ENCODE measurements at places on chromosomes 4 and X.

GRCh38 chrX:130120321-130120731, 10.0 kb upstream of the ELF4 start:
- DNase-seq = no peak

DNA sequence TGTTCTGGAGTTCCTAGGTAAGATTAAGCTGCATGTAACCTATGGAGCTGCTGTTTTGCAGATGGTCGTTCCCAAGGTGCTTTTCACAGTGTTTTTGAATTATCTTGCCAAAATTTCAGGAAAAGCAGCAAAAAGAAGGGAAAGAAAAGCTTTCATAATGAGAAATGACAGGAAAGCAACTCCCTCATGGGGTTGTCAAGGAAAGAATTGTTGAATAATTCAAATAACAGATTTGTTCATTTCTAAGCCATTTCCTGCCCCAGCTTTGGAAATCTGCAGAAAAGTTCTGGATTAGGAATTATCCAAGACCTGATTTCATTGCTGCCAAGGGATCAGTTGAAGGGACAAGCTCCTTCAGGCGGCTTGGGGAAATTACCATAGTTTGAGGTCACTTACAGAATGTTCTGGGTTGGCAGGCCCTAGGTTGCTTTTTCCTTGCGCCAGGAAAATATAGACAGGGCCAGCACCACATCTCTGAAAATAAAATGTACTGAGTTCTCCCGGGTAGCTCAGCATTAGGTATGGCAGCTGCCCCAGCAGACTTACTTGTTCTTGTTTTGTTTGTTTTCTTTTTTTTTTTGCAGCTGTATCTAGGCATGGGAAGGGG, 354.7 kb downstream of the STIM2 start:
- DNase-seq = no peak

- no peak for DNase-seq
These were observed 230.6 kb downstream of the PCDH7 start for GRCh38 chr4:30950737-30951136.

- DNase-seq = peak; percentile 47
These were observed 12.1 kb upstream of the TLR8 start for GRCh38 chrX:12894074-12895030.

- DNase-seq = no peak
These were observed 53.9 kb downstream of the VGLL1 start for GRCh38 chrX:136585960-136586359.

DNA sequence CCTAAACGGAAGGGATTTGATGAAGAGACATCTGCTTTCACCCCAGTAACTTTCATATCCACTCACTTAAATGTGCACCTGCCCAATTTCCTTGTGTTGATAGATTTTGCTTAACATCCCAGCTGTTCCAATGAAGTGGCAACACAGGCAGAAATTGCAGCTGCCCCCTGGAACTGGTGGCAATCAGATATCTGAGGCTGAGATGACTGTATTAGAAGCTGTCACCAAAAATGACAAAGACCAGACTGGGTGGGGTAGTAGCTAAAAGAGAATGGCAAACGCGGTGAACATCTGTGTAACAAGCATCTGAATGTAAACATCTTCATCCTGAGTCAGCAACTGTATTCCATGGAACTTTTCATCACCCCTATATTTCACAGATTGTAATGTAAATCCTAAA, 17.1 kb downstream of the GABRA2 start:
- no peak for DNase-seq

DNA sequence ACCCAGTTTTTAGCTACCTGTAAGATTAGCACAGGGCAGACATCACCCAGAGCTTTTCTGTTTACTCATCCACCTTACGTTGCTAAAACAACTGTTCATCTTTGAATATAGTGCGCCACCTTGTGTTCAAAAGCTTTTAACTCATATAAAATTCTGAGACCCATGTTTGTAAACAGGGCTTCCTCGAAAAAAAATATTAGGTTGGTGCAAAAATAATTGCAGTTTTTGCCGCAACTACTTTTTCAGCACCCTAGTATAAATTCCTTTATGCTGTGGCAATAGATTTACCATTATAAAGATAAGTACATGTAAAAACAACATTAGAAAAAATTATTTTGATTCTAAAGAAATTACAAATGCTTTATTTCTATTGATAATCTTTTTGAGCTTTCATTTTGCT, 147.9 kb downstream of the LRBA start:
- no peak for DNase-seq

GRCh38 chrX:16745659-16746058, 26.2 kb downstream of the SYAP1 start:
- no peak for DNase-seq

DNA sequence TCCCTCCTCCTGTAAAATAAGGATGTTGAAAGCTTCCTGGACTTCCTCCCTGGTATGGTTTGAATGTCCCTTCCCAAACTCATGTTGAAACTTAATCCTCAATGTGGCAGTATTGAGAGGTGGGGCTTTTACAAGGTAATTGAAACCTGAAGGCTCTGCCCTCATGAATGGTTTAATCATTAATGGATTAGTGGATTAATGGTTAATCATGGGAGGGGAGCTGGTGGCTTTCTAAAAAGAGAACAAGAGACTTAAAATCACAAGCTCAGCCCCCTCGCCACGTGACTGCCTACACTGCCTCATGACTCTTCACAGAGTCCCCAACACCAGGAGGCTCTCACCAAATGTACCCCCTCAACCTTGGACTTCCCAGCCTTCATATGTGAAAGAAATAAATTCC, 124.6 kb upstream of the ANXA3 start:
- no peak for DNase-seq

- no peak for DNase-seq
These were observed 821.3 kb downstream of the TRIML1 start for GRCh38 chr4:188960411-188961093.

GRCh38 chrX:154775419-154776349, 13.0 kb downstream of the DKC1 start:
- DNase-seq = peak; percentile 29

DNA sequence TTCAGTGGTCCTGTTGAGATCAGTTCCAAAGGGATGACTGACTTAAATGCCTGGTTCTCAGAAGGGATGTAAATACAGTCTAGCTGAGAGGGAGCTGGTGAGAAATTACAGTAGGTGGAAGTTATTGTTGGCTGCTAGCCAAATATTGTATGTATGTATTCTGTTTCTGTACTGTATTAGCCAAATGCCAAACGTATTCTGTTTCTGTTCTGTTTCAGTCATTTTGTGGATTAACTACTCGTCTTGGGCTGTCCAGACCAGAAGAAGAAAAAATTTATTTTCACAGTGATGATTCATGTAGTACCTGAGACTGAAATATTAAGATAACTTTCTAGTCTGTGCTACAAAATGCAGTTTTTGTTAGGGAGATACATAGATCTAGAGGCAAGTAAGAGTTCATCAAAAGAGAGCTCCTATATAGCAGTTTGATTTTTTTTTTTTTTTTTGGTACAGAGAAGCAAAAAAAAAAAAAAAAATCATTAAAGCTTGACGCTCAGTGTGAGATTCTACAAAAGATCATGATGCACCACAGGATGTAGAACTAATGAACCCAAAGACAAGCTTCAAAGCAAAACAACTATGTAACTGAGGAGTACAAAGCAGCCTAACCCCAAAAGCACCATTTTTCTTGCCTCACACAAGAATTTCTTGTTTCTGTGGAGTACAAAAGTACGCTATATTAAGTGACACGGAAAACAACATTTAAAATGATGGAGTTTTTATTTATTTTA, 54.8 kb downstream of the CASP6 start:
- no peak for DNase-seq

DNA sequence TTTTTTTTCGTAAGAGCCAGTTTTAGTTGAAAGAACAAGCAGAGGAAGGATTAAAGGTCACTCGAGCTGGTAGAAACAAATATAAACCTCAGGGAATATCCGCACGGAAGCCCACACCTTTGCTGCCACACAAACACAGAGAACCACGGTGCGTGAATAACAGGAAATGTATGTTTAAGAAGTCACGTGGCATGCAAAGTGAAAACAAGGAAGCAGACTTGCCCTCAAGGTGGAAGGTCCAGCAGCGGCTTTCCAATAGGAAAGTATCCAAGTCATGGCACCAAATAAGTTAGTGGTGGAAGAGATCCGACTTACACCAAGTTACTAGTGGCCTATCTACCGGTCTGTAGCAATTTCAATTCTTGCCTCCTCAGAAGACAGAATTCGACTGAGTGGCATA, 215.5 kb downstream of the HHIP start:
- no peak for DNase-seq

DNA sequence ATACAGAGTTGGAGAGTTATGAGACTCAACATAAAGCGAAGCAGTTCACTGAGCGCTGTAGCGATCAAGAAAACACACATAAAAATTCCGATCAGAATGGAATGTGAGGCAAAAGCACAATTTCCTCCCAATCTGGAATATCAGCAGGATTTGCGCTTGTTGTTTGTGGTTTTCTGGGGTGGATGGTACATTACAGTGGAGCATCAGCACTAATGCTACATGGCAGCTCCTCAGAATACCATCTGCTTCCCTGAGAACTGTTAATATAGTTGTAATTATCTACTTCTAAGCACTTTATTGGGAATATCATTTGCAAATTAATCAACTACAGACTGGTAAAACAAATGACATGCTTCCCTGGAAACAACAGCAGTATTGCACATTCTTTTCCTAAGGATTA, 324.1 kb upstream of the PPARGC1A start:
- no peak for DNase-seq

DNA sequence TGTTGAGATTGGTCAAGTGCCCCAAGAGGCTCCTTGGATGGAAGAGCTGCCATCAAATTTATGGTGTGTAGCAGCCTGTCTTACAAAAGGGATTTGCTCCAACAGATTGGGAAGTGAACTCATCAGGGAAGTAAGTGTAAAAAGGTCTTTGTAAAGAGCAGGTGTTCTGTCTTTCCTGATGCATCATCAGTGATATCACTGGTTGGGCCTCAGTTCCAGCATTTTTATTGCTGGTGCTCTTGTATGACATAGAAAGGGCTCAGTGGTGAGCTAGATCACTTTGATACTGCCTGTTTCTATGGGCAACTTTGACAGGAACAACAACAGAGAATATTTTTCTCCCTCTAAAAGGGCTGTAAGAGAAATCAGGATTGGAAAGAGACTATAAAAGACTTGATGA, 8.7 kb upstream of the GABRE start:
- DNase-seq = no peak

DNA sequence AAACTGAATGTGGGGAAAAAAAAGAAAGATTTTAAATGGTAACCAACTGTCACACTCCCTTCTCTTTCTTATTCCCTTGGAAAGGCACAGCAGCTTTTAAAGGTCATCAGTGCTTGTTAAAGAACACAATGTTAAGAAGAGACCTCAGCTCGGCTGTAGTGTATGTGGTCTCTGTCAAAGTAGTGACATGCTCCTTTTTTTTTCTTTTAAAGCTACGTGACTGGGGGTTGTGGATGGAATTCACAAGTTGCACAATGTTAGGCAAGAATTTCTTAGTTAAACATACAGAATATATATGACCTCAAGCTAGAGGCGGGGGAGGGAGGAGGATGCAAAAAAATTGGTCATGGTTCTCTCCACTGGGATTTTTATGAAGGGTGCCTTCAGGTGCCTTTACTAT, 45.6 kb downstream of the OCRL start:
- DNase-seq = no peak

- DNase-seq = no peak
These were observed 35.7 kb downstream of the MSL3 start for GRCh38 chrX:11793734-11794133.

- DNase-seq = no peak
These were observed 818 bp downstream of the RAI2 start for GRCh38 chrX:17860179-17860780.

GRCh38 chr4:84684361-84684760, 101.4 kb downstream of the CDS1 start:
- DNase-seq = no peak

DNA sequence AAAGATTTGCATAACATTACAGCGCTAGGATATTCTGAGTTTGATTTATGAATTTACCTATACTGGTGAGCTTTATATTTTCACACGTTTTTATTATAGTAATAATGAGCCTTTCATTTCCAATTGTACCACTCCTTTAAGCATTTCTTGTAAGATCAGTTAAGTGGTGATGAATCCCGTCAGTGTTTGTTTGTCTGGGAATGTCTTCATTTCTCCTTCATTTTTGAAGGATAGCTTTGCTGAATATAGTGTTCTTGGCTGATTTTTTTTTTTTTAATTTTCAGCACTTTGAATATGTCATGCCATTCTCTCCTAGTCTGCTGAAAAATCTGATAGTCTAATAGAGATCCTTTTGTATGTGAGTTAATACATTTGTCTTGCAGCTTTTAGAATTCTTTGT, 70.1 kb downstream of the IL15 start:
- DNase-seq = no peak

- DNase-seq = no peak
These were observed 28.6 kb downstream of the GLRB start for GRCh38 chr4:157104541-157104940.

DNA sequence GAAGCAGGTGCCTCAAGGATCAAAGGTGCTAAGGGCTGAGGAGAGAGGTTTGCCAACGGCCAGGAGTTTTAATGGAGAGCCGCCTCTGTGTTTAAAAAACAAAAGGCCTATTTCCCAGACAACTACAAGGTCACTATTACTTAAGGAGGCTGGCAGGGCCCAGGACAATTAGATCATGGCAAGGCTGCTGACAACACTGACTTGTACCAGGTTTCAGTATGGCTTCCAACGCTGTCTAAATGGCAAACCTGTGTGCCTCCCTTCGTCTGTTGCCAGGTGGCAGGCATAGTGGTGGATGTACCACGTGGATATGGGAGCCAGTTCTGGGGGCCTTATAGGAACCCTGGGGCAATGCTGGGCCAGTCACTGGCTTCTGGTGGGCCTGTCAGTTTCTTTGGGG, 41.0 kb downstream of the NSG1 start:
- no peak for DNase-seq

GRCh38 chrX:42748067-42748850, 29.7 kb downstream of the PPP1R2C start:
- no peak for DNase-seq

GRCh38 chr4:147678796-147679549, 5.0 kb downstream of the PRMT9 start:
- peak; percentile 5 for DNase-seq

GRCh38 chr4:132540797-132541196, 608.3 kb upstream of the PCDH10 start:
- DNase-seq = no peak

GRCh38 chr4:178811356-178811755, 1369.1 kb upstream of the AGA start:
- no peak for DNase-seq

GRCh38 chr4:143252478-143252877, 67.8 kb downstream of the USP38 start:
- no peak for DNase-seq

- no peak for DNase-seq
These were observed 21.2 kb upstream of the SMPX start for GRCh38 chrX:21779095-21779494.
